ENCODE measurements at places on chromosomes 3 and 15.

DNA sequence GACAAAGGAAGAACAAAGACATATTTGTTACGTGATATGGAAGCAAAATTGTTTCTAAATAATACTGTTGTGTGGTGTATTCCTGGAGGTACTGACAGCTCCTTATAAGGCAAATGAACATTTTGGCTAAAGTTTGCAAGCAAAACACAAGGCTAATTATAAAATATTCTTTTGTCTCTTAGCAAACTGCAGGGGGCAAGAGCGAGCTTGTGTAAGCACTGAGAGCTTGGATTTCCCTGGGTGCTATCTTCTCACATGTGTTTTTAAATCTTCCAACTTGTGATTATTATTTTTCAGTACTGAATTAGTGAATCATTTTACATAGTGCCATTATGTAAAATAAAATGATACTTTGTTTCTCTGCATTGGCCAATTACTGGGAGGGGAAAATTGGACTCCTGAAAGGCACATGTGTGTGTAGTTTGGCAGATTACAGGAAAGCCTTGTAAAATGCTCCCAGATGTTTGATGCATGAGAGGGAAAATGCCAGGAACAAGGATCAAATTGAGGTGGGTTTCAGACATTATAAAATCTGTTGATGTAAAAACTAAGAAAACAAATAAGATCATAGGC is 611.5 kb downstream of the AGBL1 start:
- H3K27me3 ChIP-seq, result no peaks in the 10 kb centered on the region
- no peak for DNase-seq
- no peak overlapping the region for H3K4me3 ChIP-seq
- H3K27ac ChIP-seq, result no peak overlapping the region
- no peaks in the 10 kb centered on the region for H3K36me3 ChIP-seq

DNA sequence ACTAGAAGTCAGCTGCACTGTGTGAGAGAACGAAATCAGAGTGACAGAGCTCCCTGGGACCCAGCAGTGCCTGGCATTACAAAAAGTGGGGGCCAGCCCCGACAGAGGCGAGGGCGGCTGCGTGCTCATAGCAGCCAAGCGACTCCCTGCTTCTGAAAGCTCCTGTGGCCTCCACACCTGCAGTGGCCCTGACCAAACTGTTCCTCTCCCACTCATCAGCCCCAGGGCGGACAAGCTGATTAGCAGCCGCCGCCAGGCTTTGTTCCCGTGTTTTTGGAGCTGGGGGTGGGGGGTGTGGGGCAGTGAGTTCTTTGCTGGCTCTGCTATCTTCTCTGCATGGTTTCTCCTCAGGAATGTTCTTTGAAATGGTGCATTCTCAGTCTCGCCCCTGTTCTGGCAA is 58.1 kb downstream of the DGKG start:
- H3K4me3 ChIP-seq, result no peak overlapping the region
- no peaks in the 10 kb centered on the region for H3K4me1 ChIP-seq
- H3K27me3 ChIP-seq, result no peaks in the 10 kb centered on the region
- no peak for DNase-seq
- H3K36me3 ChIP-seq, result no peaks in the 10 kb centered on the region

GRCh38 chr15:74863239-74864056 is 9.7 kb downstream of the SCAMP2 start:
- DNase-seq, result no peak
- peaks cover 26% of the 10 kb centered on the region for H3K4me1 ChIP-seq
- H3K36me3 ChIP-seq, result no peaks in the 10 kb centered on the region
- no peaks in the 10 kb centered on the region for H3K27me3 ChIP-seq

GRCh38 chr3:55882006-55882405 is 394.9 kb upstream of the WNT5A start:
- H3K36me3 ChIP-seq, result no peaks in the 10 kb centered on the region
- DNase-seq, result no peak
- no peak overlapping the region for H3K4me3 ChIP-seq
- H3K27me3 ChIP-seq, result no peaks in the 10 kb centered on the region
- no peaks in the 10 kb centered on the region for H3K4me1 ChIP-seq

DNA sequence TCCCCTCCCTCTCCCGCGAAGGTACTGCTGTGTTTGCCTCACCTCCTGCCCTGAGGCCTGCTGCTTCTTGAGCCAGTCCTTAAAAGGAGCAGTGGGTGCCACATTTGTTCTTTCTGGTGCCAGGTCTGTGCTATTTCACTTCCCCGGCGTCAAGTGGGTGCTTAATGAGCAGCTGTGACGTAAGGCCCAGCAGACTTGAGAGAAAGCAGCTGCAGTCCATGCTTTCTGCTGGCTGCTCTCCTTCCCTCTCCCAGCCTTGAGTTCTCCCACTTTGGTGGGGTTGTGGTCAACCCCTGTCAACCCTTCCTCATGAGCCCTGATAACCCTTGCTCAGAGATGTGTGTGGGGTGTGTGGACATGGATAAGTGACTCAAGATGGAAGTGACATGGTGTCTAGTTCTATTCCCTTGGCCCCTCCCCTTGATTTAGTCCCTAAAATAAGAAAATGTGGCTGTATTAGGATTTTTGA is 6.9 kb downstream of the INAFM2 start:
- H3K27ac ChIP-seq, result no peak overlapping the region
- no peak overlapping the region for H3K4me3 ChIP-seq
- DNase-seq, result no peak
- no peaks in the 10 kb centered on the region for H3K36me3 ChIP-seq
- H3K4me1 ChIP-seq, result no peaks in the 10 kb centered on the region
- no peaks in the 10 kb centered on the region for H3K27me3 ChIP-seq

GRCh38 chr3:30691249-30691880 is 85.0 kb downstream of the TGFBR2 start:
- H3K36me3 ChIP-seq, result peaks cover 7% of the 10 kb centered on the region
- no peaks in the 10 kb centered on the region for H3K27me3 ChIP-seq
- H3K4me3 ChIP-seq, result no peak overlapping the region
